EH (cell line): ENCODE measurements at places on chromosomes 4 and X.

DNA sequence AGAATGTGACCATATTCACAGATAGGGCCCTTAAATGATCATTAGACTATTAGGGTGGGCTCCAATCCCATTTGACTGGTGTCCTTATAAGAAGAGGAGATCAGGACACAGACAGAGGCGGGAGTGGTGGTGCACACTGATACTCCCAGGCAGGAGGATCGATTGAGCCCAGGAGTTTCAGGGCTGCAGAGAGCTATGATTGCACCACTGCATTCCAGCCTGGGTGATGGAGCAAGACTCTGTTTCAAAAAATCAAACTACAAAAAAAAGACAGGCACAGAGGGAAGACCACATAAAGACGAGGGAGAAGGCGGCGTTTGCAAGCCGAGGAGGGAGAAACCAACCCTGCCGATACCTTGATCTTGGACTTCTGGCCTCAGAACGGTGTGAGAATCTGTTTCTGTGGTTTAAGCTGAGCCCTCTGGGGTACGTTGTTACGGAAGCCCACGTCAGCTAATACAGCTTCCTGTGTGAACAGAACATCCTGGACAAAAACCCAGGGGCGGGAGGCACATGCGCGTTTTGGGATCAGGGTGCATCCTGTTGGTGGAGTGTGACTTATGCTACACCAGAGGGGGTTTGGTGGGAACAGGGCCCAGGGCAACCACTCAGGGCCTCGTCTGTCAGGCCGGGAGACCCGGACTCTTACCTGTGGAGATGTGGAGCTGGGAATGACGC is 211.8 kb upstream of the PSAPL1 start:
- DNase-seq: peak; percentile 35

- DNase-seq: no peak
These were observed 501.5 kb downstream of the ZIC3 start for GRCh38 chrX:138067415-138067814.

- DNase-seq: peak; percentile 4
These were observed 34.7 kb downstream of the P2RY10 start for GRCh38 chrX:78979789-78980464.

DNA sequence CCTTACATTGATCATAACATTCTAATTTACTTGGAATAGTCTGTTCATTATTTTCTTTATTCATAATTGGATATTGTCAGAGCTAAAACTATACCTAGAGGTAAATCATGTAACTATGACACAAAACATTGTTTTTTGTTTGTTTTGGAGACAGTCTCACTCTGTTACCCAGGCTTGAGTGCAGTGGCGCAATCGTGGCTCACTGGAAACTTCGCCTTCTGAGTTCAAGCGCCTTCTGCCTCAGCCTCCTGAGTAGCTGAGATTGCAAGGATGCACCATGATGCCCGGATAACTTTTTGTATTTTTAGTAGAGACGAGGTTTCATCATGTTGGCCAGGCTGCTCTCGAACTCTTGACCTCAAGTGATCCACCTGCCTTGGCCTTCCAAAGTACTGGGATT is 265.2 kb downstream of the FBXO8 start:
- DNase-seq: no peak

GRCh38 chrX:152886716-152887115 is 11.2 kb upstream of the ZNF185 start:
- DNase-seq: no peak

DNA sequence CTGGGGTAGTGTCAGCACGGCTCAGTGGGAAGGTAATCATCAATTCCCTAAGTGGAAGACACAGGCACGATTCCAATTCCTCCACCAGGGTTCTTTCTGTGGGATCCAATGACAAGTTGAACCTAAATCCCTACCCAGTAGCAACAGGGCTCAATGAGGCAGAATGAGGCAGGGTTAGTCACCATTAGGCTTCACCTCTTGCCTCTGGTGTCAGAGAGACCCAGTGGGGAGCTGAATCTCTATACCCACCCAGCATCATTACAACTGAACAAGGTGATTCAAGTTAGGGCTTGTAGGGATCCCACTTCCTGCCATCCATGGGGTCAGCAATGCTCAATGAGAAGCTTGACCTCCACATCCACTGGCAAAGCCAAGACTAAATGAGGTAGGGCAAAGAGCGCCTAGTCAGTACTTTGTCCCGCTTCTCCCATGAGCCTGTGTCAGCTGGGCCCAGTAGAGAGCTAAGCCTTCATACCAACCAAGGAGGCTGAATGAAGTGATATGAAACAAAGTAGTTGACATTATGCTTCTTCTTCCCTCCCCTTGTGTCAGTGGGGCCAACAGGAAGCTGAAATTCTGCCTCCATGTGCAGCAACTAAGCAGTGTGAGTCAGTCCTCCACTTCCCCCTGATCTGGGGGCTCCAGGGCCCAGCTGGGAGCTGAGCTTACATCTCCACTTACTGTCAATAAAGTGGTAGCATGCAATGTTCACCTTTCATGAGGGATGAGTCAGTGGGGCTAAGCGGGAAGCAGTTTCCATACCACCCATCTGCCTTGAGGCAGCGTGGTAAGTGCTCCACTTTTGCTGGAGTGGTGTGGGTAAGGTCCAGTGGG is 36.4 kb upstream of the RBM41 start:
- DNase-seq: peak; percentile 20

GRCh38 chr4:102623622-102624021 is 122.5 kb downstream of the NFKB1 start:
- DNase-seq: peak; percentile 68

GRCh38 chrX:6568031-6568430 is 33.1 kb upstream of the VCX3A start:
- no peak for DNase-seq

DNA sequence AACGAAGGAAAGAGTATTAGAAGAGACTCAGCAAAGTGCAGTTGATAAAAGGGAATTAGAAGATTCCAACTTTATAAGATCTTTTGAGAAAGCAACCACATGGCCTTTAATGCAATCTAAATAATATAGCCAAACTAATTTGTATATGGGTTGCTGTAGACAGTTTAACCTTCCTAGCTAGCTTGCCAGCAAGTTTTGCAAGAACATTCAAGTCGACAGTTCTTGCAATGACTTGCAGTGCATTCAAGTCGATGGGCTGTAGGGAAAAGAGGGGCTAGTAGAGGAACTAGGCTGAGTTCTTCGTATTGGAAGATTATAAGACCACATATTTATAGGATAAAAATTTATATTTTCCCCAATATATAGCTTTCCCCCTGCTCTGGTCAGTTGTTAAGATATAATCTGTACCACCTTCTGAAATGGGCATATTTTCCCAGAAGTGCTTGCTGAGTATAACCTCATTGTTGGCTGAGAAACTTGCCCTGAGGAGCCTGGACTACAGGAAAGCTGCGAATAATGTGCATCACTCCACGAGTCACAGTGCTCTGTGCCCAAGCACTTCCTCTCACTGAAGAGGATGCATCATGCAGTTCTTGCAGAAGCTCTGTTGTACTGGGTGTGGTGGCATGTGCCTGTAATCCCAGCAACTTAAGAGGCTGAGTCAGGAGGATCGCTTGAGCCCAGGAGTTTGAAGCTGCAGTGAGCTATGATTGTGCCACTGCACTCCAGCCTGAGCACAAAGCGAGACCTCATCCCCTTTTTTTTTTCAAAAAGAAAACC is 56.7 kb downstream of the DOCK11 start:
- DNase-seq: peak; percentile 79

- DNase-seq: no peak
These were observed 78.4 kb downstream of the IRF2 start for GRCh38 chr4:184395971-184396391.

GRCh38 chr4:170805352-170805751 is 715.6 kb upstream of the AADAT start:
- DNase-seq: no peak

DNA sequence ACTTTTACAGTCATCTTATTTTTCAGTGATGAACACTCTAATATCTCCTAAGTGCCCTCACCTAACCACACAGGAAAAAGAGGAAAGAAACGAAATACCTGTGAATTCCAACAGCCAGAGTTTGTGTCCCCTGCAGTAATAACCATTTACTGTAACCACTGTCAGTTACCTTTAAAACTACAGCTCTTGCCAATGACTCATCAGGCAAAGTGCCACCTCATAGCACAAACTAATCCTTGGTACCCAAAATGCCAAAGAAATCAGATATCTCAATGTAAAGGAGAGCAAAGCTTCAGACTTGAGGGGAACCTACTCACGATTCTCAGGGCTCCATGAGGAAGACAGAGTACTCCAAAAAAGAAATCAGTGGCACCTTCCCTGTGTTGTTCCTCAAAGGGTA is 146.5 kb downstream of the NDST3 start:
- DNase-seq: peak; percentile 39

DNA sequence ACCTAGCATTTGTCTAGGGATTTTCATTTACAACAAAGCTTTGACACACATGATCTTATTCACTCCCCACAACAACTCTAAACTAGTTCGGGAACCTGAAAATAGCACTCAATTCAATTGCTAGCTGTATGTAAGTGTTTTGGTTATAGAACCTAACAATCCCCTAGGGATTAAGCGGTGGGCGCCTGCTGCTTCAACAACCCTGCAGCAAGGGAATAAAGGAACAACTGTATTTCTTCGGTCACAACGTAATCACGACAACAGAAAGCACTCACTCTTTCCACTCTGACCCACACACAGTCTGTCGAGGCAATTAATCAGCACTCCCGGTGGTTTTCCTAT is 674 bp upstream of the DIAPH2 start:
- no peak for DNase-seq

GRCh38 chr4:150280081-150280895 is 202.0 kb downstream of the DCLK2 start:
- peak; percentile 95 for DNase-seq

DNA sequence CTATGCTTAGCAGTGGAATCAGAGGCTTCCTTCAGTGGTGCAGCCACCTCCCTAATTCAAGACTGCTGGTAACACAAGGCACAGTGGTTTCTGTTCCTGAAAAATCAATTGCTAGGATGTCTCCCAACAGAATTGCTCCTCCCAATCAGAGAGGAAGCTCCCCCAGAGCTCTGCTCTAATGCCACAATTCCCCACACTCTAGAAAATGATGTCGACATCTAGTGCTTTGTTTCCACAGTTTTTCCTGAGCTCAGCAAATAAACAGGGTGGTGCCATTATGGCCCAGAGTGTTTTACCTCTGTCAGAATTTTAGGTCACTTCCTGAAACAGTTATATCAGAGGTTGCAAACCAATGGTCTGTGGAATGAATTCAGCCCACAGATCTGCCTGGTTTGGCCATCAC is 24.7 kb downstream of the TAB3 start:
- DNase-seq: no peak

- no peak for DNase-seq
These were observed 685.0 kb upstream of the FRG1 start for GRCh38 chr4:189255636-189256035.

- no peak for DNase-seq
These were observed 127.1 kb downstream of the RBM46 start for GRCh38 chr4:154908168-154908567.

DNA sequence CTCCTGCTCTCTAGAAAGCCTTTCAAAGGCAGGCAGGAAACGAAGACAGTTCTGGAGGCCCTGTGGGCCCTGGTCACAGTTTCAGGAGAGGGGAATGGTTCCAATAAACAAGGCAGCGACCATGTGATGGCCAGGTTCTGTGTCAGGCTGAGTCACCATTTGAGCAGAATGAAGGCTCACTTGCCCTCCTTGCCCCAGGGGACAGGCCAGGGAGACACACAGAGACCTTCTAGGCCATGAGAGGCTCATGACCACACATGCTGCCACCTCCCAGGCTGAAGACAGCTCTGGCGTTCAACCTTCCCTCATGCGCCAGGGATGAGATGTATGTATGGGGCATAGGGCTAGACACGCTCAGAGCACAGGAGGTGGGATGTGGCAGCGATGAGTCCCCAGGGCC is 22.9 kb upstream of the TRIM2 start:
- peak; percentile 58 for DNase-seq

DNA sequence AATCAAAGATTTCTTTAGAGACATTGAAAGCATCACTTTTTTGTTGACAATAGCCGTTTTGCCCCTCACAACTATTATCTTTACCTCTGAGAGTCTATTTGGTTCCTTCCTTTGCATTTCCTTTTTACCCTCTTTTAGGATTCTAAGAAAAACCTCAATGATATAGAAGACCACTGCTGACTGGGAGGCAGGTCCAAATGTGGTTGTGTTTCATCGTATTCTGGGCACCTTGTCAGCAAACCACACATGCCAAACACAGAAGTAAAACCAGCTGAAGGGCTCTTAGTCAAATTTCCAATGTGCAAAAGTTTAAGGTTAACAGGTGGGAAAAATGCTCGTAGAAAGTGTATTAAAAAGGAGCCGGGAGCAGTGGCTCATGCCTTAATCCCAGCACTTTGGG is 5.1 kb upstream of the PRMT9 start:
- DNase-seq: no peak

DNA sequence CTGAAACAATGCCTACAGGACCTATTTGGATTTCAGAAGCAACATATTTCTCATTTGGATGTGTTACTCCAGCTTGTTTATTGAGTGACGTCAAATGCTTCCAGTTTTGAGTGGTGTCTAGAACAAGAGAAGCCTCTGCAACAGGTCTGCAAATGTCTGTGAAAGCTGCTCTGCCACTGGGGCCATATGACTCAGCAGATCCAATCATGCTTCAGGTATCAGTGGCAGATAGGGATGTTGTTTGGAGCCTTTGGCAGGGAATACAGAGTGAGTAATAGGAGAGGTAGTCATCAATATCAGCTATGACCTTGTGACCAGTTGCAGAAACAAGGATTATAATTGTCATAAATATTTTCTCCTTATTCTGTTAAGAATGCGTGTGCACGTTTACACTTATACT is 141.1 kb upstream of the ZXDA start:
- no peak for DNase-seq

GRCh38 chr4:127578491-127578890 is 54.3 kb upstream of the INTU start:
- DNase-seq: no peak

DNA sequence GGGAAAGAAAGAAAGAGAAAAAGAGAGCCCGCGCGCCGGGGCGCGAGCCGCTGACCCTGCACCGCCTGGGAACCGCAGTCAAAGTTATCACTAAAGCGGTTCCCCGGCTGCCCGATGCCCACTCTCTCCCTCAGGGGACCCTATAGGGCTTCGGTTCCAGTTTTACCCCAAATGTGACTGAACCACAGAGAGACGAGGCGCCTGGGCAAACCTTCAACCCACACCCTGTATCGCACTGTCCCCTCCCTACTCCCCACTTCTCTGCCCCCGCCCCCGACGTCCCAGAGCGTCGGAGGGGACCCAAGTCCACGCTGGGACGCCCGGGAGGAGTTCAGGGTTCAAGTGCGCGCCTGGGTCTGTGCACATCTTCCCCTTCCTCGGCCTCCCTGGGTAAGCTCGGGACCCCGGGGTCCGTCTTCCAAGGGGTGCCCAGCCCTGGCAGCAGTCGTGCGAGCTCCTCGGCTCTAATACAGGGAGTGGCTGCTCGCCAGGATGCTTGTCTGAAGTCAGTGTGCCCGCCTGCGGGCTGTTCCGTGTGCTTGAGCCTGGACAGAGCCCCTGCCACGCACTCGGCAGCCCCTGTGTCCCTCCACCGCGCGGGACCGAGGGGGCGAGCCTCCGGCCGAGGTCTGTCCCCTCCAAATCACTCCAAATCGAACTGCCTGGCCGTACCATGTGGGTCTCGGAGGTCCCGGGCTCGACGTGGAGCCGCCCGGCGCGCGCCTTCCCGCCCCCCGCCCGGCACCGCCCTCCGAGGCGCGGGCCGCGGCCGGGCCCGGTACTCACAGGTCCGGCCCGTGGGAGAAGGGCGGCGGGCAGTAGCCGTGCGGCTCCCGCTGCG is 960 bp downstream of the TRPC3 start:
- peak; percentile 39 for DNase-seq
